ENCODE measurements at places on chromosomes 7 and 10.

DNA sequence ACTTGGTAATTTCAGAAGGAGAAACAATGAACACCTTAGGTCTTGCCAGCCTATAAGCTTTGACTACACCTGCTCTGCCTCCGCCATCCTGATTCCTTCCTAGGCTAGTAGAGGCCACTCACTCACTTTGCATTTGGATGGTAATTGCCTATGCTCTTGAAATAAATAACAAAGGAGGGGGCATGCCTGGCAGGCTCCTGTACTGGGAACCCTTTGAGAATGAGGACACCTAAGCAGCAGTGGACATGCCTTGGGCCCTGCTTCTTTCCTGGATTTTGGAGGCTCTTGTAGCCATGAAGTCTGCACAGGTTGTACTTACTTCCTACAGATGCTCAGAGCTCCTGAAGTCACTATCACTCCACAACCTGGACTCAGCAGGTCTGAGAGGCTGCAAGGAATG, 65.8 kb downstream of the BLNK start:
- no peak for DNase-seq

DNA sequence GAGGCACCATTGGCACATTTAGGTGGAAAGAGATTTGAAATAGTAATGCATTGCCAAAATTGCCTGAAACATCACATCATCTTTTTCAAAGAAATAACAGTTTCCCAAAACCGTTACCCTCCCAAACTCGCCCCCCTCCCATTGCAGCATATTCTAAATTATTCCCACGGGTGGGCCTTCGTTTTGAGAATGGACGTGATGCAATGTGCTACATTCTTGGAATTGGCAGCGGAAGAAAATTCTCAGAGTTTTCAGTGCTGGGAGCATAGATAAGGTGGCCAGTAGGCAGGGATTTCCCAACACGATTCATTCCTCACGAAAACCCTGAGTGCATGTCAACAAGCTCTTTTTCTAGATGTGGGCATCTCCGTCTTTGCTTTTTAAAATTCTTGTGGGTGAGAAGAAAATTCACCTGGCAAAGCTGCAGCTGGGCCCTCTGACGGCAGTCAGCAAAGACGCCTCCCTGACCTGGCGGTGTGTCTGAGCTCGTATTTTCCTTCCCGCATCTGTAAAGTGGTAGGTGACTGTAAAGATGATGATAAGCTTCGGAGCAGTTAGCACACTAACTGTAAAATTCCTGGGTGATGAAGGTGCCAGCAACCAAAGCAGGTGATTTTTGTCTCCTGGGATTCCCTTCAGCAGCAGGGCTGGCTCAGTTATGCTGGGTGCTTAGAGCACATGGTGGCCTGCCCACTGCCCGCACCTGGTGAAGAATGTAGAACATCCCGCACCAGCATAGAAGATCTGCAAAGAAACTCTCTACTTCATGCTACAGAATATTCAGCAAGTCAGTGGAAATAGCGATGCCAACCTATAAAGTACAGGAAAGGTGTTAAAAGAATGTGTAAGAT, 141.9 kb upstream of the KLF6 start:
- no peak for DNase-seq

GRCh38 chr7:33802600-33802999, 102.7 kb upstream of the BMPER start:
- no peak for DNase-seq

GRCh38 chr10:69269761-69270160, 8.5 kb upstream of the HK1 start:
- DNase-seq, result no peak

DNA sequence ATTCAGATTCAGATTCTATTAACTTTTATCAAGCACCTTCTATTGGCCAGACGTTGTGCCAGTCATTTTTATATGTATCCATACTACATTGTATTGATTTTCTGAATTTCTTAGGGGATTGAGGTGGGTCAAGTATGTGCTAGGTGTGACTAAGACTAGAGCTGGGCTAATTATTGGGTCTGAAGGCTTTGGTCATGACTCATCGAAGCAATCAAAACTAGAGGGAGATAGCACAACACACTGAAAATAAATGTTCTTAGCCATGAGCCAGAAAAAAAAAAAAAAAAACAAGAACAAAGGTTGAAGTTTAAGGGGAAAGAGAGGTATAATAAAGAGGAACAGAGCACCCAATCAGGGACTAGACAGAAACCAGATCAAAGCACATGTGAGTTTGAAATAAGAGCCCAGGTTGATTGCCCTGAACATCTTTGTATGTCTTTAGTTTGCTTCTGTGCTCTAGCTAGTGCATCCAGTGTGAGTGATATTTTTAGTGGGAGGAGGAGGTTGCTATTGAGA, 171.6 kb upstream of the FOXP2 start:
- DNase-seq, result no peak

- DNase-seq, result no peak
Observed at GRCh38 chr7:70589590-70589989, 542.4 kb upstream of the GALNT17 start.

- DNase-seq, result no peak
Observed at GRCh38 chr7:144019457-144019856, 19.3 kb downstream of the OR6B1 start.
